ENCODE measurements at places on chromosomes 2 and 18.

GRCh38 chr18:2914881-2915240 lies 68.1 kb downstream of the EMILIN2 start:
- H3K4me1 ChIP-seq, result no peaks in the 10 kb centered on the region
- no peak overlapping the region for H3K4me3 ChIP-seq
- peaks cover 57% of the 10 kb centered on the region for H3K36me3 ChIP-seq

DNA sequence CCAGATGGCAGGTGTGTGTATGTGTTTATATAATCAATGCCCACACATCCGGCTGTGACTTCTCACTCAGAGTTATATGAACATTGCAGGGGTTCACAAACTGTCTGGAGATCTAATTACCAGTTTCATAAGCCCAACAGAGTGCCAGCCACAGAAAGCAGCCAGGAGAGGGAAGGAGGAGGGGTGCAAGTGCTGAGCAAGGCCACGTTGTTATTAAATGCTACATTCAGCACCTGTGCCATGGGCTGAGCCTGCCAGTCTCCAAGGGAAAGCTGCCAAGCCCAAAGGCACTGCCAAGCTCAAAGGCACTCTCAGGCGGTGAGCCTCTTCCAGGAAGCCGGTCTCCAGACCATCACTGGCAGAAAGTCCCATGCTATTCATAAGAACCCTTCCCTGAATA lies 17.4 kb downstream of the XDH start:
- H3K4me1 ChIP-seq, result no peaks in the 10 kb centered on the region
- no peaks in the 10 kb centered on the region for H3K36me3 ChIP-seq
- no peaks in the 10 kb centered on the region for H3K27me3 ChIP-seq
- no peak overlapping the region for H3K27ac ChIP-seq
- no peak for DNase-seq

DNA sequence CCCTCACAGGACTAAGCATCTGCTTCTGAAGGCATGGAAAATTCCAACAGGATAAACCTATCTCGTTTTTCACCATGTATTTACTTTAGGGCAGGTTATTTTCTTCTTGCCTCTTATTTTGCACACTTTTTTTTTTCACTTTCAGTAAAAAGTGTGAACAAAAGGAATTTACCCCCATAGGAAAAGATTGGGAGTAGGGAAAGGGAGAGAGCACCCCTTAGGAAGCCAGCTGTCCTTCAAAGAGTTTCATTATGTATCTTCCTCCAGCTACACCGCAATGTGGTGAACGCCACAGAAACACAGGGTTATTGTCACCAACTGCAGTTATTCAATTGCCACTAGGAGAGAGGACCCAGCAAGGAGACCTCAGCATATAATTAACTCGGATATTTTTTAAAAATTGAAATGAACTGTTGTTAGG lies 286.2 kb upstream of the VRK2 start:
- no peaks in the 10 kb centered on the region for H3K27me3 ChIP-seq
- no peak overlapping the region for H3K27ac ChIP-seq
- no peak overlapping the region for H3K4me3 ChIP-seq

DNA sequence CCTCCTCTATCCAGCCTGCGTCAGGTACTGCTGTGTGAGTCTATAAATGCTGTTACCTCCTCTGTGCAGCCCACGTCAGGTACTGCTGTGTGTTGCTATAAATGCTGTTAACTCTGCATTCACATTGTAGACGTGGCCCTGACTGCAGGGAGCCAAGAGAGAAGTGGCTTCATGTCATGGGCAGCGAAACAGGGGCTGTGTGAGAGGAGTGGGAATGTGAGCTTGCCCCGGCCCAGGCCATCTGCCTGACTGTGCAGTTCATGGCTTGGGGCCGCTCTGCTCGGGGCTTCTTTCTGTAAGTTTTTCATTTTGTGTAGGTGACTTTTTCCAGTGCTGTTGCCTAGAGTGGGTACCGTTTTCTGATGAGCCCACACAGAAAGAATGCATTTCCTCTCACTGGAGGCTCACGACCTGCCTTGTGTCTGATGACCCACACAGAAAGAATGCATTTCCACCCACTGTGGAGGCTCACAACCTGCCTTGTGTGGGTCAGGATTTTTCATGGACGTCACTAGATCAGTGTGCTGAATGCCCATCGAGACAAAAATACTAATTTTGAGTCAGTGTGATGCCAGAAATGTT lies 104.5 kb downstream of the SNTG2 start:
- H3K36me3 ChIP-seq, result no peaks in the 10 kb centered on the region
- no peaks in the 10 kb centered on the region for H3K27me3 ChIP-seq
- no peak overlapping the region for H3K4me3 ChIP-seq

- no peak overlapping the region for H3K27ac ChIP-seq
- no peaks in the 10 kb centered on the region for H3K4me1 ChIP-seq
- H3K4me3 ChIP-seq, result no peak overlapping the region
- H3K27me3 ChIP-seq, result no peaks in the 10 kb centered on the region
- no peak for DNase-seq
- H3K36me3 ChIP-seq, result no peaks in the 10 kb centered on the region
Observed at GRCh38 chr18:58338961-58339592, 289.8 kb downstream of the ALPK2 start.

DNA sequence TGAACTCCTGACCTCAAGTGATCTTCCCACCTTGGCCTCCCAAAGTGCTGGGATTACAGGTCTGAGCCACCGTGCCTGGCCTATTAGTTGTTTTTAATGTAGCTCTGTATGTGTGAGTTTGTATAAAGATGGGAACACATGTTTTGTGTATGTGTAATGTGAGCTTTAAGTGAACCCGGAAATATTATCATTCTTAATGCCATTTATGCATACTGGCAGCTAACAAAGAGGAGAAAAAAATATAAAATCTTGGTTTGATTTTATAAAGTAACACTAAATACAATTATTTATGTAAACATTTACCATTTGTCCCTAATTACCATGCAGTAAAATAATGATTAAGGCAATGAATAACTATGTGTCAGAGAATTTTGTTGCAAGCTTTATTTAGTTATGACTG lies 9.1 kb upstream of the CKAP2L start:
- H3K36me3 ChIP-seq, result no peaks in the 10 kb centered on the region
- H3K4me3 ChIP-seq, result no peak overlapping the region
- no peaks in the 10 kb centered on the region for H3K27me3 ChIP-seq
- H3K4me1 ChIP-seq, result no peaks in the 10 kb centered on the region
- no peak overlapping the region for H3K27ac ChIP-seq
- DNase-seq, result no peak

DNA sequence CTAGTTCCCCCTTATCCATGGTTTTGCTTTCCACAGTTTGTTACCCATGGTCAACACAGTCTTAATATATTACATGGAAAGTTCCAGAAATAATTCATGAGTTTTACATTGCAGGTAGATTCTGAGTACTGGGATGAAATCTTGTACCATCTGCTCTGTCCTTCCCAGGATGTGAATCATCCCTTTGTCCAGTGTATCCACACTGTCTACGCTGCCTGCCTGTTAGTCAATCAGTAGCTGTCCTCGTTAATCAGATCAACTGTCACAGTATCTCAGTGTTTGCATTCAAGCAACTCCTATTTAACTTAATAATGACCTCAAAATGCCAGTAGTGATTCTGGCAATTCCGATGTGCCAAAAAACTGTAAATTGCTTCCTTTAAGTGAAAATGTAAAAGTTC lies 76.3 kb downstream of the DYNC1I2 start:
- H3K4me1 ChIP-seq, result no peaks in the 10 kb centered on the region
- no peak overlapping the region for H3K27ac ChIP-seq
- no peak for DNase-seq

DNA sequence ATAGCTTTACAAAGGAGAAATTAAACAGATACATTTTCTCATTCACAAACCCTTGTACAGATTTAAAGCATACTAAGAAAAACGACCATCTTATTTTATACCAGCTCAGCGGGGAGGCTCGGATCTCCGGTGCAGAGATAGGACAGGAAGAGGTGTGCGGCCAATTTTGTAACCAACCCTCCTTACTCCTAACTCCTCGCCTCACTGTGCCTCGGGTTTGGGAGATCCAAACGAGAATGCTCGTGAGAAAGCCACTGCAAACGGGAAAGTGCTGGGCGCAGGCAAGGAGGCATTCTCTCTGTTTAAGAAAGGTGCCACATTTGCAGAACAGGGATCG lies 1.2 kb downstream of the KDSR start:
- H3K27me3 ChIP-seq, result no peaks in the 10 kb centered on the region
- DNase-seq, result no peak
- H3K4me1 ChIP-seq, result peaks cover 19% of the 10 kb centered on the region
- peaks cover 19% of the 10 kb centered on the region for H3K36me3 ChIP-seq
- H3K4me3 ChIP-seq, result peak overlapping the region; percentile 92

DNA sequence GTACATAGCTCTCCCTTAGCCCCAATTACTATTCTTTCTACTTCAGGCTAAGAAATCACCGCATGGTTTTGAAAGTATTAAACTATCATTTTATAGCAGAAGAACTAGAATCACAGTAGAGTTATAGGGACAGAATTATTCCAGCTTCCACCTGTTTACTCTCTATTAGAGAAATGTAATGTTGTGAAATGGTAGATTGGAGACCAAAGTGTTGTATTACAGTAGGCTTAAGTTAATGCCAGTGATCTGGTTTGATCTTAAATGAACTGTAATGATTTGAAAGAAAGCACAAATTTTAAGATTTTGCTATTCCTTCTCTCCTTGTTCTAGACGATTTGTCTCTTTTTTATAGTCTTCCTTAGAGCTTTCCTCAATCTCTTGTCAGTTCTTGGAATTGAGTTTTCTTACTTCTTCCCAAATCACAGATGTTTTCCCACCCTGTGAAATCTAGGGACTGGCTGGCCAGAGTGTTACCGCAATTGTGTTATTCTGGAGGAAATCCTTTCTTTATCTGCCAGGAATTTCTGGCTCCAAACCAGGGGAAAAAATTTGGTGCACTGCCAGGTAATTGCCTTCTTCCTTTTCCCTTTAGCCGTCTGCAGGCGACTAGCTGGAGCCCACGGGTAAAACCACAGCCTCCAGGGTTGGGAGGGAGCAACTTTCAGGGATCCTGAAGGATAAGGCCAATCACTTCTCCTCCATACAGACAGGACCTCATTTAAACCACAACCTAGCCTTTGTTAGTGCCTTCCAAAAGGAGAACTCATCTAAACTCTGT lies 51.7 kb downstream of the NOP58 start:
- H3K4me3 ChIP-seq, result no peak overlapping the region
- peak; percentile 76 for DNase-seq
- no peaks in the 10 kb centered on the region for H3K27me3 ChIP-seq
- no peaks in the 10 kb centered on the region for H3K36me3 ChIP-seq

- no peak for DNase-seq
- H3K4me3 ChIP-seq, result no peak overlapping the region
- no peaks in the 10 kb centered on the region for H3K36me3 ChIP-seq
- peaks cover 6% of the 10 kb centered on the region for H3K4me1 ChIP-seq
- H3K27ac ChIP-seq, result no peak overlapping the region
Observed at GRCh38 chr2:237227592-237228280, 142.0 kb downstream of the COPS8 start.

DNA sequence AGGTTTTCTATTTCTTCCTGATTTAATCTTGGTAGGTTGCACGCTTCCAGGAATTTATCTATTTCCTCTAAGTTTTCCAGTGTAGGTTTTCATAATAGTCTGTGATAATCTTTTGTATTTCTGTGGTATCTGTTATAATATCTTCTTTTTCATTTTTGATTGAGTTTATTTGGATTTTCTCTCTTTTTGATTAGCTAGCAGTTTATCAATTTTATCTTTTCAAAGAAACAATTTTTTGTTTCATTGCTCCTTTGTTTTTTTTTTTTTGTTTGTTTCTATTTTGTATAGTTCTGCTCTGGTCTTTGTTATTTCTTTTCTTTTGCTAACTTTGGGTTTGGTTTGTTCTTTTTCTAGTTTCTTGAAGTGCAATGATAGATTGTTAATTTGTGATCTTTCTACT lies 51.3 kb downstream of the G6PC2 start:
- H3K4me1 ChIP-seq, result no peaks in the 10 kb centered on the region
- DNase-seq, result no peak
- H3K27ac ChIP-seq, result no peak overlapping the region
- no peaks in the 10 kb centered on the region for H3K27me3 ChIP-seq
- H3K36me3 ChIP-seq, result no peaks in the 10 kb centered on the region
- H3K4me3 ChIP-seq, result no peak overlapping the region

- H3K27ac ChIP-seq, result no peak overlapping the region
- H3K4me3 ChIP-seq, result no peak overlapping the region
- no peak for DNase-seq
- no peaks in the 10 kb centered on the region for H3K27me3 ChIP-seq
- H3K36me3 ChIP-seq, result no peaks in the 10 kb centered on the region
- H3K4me1 ChIP-seq, result peaks cover 4% of the 10 kb centered on the region
Observed at GRCh38 chr2:219127037-219127635, 33.5 kb downstream of the NHEJ1 start.

DNA sequence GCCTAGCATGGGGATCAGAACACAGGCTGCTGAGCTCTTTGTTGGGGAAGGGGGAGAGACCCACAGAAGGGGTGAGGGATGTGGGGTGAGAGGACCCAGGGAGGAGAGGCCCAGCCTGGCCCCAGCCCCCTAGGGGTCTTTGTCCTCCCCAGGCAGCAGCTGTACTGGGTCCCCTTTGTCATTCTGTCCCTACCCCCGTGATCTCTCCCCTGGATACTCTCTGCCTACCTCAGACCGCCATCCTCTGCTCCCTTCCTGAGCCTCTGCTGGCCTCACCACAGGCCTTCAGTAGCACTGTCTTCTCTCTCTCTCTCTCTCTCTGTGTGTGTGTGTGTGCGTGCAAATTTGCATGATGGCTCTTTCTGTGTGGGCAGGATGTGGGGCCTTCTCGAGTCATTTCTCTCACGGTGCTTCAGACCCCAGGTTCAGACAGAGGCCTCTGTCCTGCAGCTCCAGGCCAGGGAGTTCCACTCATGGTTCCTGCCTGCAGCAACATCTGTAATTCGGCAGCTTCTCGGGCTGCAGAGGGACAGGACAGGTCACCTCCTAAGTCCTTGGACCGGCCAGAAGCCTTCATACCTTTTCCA lies 1.4 kb downstream of the PSD4 start:
- H3K27me3 ChIP-seq, result no peaks in the 10 kb centered on the region
- H3K4me1 ChIP-seq, result no peaks in the 10 kb centered on the region
- H3K4me3 ChIP-seq, result no peak overlapping the region
- DNase-seq, result no peak

DNA sequence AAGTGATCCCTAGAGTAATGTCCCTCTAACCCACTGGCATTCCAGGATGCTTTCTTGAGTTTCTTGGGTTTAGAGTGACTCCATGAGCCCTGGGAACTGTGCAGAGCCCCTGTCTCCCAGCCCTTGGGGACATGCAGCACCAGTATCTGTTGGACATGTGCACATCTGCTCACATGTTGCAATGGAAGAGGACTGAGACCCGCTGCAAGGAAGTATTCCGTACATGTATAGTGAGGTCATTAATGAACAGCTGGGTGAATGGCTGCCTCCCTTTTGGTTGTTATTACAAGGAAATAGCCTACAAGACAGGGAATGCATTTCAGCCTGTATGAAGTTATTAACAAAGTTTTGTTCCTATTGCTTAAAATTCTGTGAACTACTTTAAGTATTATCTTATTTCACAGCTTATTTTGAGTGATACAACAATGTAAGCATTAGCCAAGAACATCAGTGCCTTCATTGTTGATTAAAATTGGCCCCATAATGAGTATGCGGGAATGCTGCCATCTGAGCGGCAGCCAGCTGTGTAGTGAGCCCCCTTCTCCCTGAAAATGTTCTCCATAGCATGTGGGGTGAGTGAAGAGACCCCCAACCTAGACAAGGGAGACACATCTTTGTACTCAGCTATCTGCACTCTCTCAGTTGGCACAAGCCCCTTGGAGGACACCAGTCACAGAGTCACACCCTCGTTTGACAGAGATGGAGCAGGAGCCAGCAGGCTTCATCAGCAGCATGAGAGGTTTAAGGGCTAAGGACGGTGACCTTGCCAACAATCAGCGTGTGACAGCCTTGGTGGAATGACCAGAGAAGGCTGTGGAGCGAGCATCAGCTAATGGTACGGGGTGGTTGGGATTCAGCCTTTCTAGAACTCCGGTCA lies 87.4 kb downstream of the FAM210A start:
- H3K36me3 ChIP-seq, result no peaks in the 10 kb centered on the region
- H3K27me3 ChIP-seq, result no peaks in the 10 kb centered on the region
- DNase-seq, result no peak
